ENCODE measurements at places on chromosomes 4 and X.

DNA sequence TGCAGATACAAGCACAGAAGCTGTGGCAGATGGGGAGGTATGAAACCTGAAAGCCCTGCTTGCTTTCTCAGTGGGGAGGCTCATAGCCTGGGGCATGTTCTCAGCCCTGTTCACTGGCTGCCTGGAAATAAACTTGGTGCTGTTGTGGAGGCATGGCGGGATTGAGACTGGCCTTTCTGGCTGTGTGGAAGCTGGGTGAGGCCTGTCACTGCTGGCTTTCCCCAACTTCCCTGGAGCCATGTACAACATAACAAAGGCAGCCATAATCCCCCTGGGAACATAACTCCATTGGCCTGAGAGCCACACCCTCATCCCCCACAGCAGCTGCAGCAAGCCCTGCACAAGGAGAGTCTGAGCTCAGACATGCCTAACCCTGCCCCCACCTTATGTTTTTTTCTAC, 237.7 kb upstream of the TLL1 start:
- DNase-seq: no peak

- no peak for DNase-seq
Observed at GRCh38 chrX:17374619-17375366, at the start of gene NHS. Gene NHS, plus strand, starts transcription at chrX:17375200. Its CDS starts 558 bp downstream, at chrX:17375758.

DNA sequence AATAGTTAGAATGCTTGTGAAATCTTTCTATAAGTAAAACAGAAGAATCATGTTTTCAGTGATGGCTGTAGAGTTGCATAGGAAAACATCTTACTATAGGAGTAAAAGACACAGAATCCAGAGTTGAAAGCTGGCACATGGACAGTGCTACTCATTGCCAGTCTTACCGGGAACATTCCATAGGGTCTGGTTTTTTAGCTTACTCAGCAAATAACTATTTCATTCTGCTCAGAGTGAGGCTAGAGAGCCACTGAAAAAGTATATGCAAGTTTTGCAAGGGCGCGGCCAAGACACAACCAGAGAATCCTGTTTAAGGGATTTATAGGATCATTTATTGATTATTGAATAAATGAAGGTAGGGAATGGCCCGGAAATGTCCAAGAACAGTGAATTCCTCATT, 60.3 kb downstream of the MTHFD2L start:
- DNase-seq: no peak

DNA sequence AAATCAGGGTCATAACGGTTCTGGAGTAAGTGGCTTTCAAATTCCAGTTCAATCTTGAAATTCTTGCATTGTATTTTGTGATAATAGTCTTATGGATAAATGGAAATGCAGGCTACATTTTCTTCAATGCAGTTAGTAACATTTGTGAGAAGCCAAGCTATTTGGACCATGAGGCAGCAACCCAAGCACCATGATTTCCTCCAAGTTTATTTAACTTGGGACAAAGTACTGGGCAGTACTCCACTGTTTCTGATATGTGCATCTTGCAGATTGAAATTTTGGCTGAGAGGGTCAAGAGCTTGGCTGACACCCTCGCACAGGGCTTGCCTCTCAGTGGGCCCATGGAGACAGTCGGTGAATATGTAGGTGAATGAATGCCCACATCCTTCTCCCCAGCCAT, 39.9 kb downstream of the CNGA2 start:
- DNase-seq: no peak

Measured in epithelial cell of proximal tubule (primary cell).